IPS-NIHi11 (cell line): ENCODE measurements at places on chromosomes 7 and 10.

DNA sequence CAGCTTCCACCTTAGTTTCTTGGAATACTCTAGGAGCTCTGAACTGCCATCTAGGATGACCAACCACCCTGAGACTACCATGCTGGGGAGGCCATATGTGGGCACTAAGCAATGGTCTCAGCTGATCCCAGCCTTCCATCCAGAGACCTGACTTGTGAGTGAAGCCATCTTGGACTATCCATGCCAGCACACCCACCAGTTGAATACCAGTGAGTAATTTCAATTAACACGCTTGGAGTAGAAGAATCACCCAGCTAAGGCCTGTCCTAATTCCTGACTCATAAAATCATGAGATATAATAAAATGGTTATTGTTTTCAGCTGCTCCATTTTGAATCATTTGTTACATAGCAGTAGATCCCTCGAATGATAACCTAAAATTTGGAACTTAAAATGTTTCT, 5.2 kb upstream of the KIF5B start:
- DNase-seq = no peak

DNA sequence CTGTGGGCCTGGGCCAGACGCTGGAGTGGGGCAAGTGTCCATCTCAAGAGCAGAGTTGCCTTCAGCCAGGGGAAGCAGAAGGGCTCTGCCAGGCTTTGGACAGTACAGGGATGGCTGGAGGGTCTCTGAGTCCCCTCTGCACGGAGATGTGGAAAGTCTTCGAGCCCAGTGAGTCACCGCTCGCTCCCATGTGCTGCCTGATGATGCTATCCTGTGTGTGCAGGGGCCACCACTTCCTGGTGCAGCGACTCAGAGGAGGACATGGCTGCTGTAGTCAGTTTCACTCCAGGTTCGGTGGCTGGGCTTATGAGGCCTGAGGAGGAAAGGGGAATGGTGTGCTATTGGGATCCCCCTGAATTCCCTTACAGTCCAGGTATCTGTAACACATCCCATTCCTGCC, 6.0 kb downstream of the ADCYAP1R1 start:
- DNase-seq = no peak

DNA sequence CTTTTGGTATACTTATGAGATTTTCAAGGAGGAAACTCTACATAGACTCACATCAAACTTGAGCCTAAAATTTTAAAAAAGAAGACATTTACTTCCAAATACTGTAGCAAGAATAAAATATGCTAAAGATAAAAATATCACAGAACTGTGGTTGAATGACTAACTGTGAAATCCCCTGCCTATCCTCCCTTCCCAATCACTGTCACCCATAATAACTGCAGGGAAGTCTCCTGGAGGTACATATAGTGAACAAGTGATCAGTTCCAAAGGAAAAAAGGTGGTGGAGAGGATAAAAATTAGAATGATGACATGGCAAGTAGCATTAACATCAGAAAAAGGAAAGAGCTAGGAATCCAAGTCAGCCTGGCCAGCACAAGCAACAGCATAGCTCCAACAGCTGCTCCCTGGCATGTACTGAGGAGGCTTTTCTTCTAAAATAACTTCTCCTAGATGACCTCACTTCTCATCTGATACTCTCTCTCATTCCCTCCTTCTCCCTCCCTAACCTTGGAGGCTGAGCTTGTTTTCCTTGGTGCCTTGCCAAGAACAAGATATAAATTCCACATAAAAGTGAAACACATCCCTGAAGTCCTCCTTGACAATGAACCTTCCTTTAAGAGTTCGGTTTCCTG, 124.0 kb downstream of the IQUB start:
- DNase-seq = peak; percentile 11

DNA sequence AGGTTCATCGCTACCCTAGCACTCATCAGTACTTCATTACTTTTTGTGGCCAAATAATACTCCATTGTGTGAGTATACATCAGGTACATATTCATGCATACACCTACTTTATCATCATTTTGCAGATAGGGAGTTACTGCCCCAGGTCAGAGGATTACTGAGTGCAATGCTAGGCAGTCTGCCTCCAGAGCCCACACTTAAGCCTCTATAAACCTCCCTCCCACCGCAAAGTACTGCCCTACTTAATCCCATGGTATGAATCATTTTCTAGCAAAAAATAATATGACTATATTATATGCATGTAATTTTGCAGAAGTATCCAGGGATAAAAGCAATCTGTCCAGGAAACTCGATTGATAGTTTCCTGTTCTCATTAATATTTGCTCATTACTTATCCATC, 194.3 kb downstream of the GRID1 start:
- no peak for DNase-seq

DNA sequence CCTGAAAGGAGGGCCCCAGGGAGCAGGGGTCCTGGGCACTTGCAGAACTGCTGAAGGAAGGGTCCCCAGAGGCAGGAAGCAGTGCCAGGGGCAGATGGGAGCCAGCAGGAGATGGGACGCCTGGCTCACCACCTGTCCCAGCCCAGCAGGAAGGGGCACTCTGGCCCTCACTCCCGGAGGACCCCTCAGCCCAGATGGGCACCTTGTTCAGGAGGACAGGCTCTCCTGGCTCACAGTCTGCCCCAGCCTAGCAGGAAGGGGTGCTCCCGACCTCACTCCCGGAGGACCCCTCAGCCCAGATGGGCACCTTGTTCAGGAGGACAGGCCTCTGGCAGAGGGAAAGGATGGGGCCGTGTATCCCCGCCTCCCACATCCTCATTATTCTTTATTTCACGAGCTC, 331.4 kb upstream of the SHH start:
- DNase-seq = no peak

- DNase-seq = peak; percentile 14
Measured at GRCh38 chr7:91266067-91266688, 1.9 kb downstream of the FZD1 start.

DNA sequence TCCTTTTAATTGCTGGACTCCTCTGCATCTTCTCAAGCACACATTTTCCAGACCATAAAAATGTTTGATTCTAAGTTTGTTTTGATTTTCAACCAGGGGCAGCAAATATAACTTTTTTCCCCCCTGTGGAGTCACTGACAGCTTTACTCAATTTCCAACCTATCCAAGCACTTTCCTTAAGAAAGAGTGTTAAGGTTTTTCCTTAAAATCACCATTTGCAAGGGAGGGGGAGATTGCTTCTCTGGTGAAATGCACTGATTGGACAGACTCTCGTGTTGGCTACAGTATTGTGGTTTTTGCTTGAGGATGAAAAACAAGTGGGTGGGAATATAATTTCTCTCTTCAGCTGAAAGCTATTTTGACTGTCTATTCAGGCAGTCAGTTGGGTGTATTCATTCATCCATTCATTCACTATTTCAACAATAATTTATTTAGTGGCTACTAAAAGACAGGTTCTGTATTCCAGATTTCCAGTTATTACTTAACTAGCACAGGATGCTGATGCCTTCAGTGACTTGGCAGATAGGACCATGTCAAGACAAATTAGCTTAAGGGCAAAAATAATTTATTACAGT, 146.3 kb downstream of the BAMBI start:
- no peak for DNase-seq

DNA sequence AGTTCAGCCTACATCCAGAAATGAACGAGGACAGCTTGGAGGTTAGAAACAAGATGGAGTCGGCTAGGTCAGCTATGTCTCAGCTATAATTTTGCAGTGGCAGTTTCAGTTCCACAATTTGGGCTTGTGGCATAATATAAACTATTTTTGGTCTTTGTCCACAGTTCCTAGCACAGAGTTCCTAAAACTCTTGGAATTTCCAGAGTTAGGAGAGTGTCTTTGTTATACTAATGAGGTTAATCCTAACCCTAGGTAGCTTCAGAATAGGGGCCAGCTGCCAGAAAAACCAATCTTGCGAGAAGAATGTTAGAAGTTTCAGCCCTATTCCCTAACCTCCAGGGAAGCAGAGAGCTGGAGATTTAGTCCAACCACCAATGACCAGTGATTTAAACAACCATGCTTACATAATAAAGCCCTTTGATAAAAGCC, 131.9 kb downstream of the AKR1D1 start:
- DNase-seq = peak; percentile 37

DNA sequence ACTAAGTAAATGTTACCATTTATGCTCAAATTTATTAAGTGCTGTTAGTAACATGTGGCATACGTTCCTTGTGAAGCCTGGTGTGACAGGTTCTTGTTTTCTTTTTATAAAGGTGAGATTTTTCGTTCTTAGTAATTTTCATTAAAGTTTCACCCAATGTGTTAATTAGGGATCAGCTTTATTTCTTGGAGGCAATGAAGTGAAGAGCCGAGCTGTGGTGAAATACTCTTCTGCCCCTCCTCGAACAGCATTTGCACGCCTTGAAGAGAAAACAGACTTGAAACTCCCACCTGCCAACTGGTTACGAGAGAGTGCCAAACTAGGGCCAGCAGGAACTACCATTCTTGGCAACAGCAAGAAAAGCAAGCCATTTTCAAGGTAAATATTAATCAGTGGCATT, 1.5 kb downstream of the EDRF1 start:
- no peak for DNase-seq

GRCh38 chr7:7099584-7100014, 82.7 kb upstream of the C1GALT1 start:
- DNase-seq = peak; percentile 85

DNA sequence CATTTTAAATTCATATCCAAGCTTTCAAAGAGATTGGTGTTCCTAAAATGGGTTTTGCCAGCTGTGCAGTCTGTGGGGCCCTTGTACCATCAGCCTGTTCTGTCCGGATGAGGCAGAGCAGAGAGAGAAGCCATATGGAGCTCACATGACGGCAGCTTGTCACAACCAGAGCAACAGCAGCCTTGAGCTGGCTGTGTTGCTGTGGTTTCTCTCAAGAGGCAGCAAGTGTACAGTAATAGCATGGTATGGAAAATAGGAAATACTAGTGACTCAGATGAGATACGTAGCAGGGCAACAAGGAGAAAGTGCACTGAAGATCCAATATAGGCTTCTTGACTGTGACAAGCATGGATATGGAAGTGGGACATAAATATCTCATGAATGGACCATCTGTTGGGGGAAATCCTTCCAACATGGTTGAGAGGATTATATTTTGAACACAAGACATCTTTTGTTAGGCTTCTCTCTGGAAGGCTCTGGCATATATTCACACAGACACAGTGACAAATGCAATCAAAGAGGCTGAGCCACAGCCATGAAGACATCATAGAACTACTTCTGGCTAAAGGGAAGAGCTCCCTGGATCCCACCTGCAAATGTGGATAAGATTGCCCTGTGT, 251.0 kb upstream of the TAC1 start:
- no peak for DNase-seq

DNA sequence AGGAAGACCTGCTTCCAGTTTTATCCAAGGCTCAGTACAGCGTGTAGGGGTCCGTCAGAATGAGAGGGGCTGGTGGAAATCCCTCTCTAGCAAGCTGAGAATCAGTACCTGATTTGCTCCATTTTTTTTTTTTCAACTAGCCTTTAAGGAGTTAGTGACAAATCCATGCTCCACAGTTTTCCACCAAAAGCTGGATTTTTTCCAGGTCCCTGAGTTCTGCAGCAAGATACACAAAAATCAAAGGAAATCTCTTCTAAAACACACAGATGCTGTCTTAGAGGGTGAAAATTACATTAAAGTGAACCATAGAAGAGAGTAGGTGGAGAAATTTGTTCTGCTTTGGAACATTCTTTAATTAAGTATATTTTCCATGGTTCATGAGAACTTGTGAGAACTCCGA, 30.4 kb downstream of the MDFIC start:
- DNase-seq = no peak

DNA sequence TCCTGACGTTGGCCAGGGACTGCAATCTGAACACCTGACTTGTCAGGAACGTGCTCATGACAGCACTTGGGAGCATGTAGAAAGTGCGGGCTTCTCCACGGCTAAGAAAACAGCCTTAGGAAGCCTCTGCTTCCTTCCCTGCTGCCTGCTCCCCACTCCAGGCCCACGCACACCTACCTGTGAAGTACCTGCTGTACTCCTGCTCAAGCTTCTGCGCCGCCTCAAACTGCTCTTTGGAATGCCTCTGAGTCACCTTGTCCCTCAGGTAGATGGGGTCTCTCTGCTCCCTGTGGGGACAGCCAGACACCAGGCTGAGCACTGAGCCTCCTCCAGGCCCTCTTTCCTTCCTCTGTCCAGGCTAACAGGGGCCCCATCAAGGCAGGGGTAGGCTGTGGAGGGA, 132.7 kb downstream of the DLG5 start:
- DNase-seq = no peak

DNA sequence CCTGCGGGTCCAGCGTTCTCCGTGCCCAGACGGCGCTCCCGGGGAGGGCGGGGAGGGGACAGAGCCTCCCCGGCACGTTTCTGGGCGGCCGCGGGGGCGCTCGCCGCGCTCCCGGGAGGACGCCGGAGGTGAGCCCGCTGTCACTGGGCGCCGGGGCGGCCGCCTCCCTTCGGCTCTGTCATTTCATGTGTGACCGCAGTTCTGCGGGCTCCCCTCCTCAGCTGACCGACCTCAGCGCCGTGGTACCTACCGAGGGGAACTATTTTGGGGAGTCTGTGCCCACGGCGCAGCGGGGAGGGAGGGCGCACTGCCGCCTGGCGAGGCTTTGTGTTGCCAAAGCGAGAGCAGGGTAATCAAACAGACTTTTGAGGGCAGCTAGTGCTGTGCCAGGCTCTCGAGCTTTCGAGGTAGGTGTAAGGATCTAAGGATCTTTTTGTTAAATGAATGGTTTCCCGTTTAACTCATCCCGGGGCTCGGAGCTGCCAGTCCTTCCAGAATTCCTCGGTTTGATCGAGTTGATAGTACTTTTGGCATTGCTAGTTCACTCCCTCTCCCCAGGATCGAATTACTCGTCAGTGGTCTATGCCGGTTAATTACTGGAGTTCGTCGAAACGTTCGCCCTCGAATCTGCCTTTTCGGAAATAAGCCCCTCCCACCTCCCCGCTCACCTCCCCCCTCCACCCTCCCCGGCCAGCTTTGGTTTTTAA, 1.9 kb downstream of the ARID5B start:
- DNase-seq = peak; percentile 57

DNA sequence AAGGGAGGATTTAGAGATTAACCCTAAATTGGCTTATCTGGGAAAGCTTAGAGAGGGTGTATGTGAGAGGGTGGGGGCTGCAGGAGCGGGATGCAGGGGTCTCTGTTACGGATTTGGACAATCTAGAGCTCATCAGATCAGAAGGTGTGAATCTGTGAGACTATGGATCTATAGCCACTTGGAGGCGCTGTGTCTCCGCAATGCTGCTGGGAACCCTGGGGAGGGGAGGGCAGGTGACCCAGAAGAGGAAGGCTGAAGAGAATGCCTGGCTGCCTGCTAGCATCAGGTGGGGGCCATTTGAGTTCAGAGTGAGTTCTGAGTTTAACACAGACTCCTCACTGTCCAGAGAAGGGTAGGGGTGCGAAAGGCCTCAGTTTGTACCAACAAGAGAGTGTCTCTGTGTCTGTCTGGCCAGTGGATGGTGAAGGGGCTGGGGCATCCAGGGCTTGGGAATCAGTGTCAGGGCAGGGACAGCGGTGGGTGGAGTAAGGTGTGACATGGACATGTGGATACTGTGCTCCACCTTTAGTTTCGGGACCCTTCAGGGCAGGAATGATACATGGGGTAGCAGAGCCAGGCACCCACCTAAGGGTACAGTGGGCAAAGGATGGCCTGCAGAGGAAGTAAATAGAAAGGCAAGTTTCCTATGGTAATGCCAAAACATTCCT, 187.3 kb upstream of the PRSS58 start:
- peak; percentile 69 for DNase-seq
